M059J (cell line): ENCODE measurements at places on chromosomes 7 and 10.
A peak's percentile ranks its signal among the peaks of the same experiment; 100 is the strongest.

- DNase-seq, result no peak
Observed at GRCh38 chr7:108590606-108591005, 20.9 kb downstream of the DNAJB9 start.

GRCh38 chr7:140512317-140513000, 33.2 kb upstream of the MKRN1 start:
- DNase-seq, result peak; percentile 45

DNA sequence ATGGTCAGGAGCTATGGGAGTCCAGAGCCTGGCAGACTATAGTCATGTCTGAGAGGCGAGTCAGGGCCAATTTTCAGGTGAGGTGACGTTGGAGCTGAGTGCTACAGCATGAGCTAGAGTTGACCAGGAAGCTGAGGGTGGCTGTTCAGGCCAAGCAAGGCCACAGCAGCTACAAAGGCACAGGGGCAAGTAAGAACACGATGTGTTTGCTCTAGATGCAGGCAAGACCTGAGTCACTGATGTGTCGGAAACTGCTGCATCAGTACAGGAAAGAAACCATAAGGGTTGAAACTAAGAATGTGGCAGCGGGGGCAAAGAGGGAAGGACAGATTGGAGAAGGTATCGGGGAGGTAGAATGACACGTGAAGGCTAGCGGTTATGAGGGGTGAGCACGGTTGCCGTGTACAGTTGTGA, 11.8 kb upstream of the RRP12 start:
- peak; percentile 49 for DNase-seq

DNA sequence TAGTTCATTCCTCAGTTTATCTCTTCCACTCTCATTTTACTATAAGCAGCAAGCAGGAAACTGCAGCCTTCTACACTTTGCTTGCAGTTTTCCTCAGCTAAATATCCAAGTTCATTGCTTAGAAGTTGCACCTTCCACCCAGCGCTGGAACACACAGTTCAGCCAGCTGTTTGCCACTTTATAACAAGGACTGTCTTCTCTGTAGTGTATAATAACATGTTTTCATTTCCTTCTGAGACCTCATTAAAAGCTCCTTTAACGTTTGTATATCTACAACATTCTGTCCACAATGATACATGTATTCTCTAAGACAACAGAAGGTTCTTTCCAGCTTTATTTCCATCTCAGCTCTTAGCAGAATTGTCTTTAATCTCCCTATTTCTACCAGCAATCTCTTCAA, 74.1 kb downstream of the GNAI1 start:
- no peak for DNase-seq

- peak; percentile 53 for DNase-seq
Observed at GRCh38 chr10:89100680-89101079, 106.4 kb downstream of the CH25H start.

- no peak for DNase-seq
Observed at GRCh38 chr10:84317174-84317573, 11.2 kb upstream of the CCSER2 start.

GRCh38 chr10:75845176-75845947, 413.9 kb downstream of the LRMDA start:
- DNase-seq, result no peak

GRCh38 chr10:93074597-93075368, 1.1 kb downstream of the CYP26A1 start:
- DNase-seq, result peak; percentile 20

DNA sequence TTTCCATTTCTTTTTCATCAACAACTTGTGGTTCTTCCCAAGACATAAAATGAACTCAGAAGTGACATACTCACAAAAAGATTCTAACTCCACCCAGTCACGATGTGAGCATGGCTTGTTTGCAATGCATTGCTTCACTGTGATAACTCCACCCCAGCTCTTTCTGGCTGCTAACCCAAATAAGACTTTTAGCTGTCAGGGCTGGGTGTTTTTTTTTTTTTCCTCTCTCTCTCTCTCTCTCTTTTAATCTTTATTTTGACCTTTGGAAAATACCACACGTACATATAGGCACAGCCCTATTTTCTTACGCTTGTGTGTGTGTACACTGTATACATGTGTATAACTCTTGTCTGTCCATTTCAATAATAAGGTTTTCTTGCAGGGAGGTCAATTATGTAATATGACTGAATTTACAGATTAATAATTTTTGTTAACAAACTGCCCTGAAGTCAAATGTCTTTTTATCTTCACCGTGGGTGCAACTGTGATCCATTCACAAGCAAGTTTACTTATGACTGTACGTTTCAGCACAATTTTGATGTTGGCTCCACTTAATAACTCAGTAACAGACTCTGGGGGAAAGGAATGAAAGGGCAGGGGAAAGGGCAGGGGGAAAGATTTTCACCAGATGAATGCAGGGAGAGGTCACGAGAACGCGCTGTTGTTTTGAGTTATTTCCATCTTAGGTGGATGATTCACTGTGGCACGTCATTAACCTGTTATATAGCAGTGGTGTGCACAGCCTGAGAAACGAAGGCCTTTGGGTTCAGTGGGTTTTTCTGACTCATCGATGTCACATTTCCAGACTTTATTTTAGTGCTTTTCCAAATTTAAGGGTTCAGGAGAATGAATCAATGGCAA, 49.1 kb downstream of the APBB1IP start:
- DNase-seq, result peak; percentile 95

GRCh38 chr10:47143072-47143471, 156.9 kb upstream of the GDF10 start:
- DNase-seq, result no peak

- peak; percentile 47 for DNase-seq
Observed at GRCh38 chr7:76220185-76221057, 18.7 kb downstream of the SRRM3 start.

DNA sequence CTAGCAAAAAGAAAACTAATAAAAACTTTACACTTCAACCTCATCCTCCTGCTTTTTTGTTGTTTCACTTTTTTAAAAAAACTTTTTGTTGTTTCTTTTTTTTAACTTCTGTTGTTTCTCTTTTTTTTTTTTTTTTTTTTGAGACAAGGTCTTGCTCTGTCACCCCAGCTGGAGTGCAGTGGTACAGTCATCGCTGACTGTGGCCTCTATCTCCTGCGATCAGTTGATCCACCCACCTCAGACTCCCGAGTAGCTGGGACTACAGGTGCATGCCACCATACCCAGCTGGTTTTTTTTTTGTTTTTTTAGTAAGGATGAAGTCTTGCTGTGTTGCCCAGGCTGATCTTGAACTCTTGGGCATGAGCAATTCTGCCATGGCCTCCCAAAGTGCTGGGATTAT, 58.0 kb upstream of the HELLS start:
- no peak for DNase-seq

GRCh38 chr7:111796671-111797070, 234.4 kb upstream of the IMMP2L start:
- DNase-seq, result no peak

- no peak for DNase-seq
Observed at GRCh38 chr7:36260481-36260880, 107.4 kb downstream of the EEPD1 start.

DNA sequence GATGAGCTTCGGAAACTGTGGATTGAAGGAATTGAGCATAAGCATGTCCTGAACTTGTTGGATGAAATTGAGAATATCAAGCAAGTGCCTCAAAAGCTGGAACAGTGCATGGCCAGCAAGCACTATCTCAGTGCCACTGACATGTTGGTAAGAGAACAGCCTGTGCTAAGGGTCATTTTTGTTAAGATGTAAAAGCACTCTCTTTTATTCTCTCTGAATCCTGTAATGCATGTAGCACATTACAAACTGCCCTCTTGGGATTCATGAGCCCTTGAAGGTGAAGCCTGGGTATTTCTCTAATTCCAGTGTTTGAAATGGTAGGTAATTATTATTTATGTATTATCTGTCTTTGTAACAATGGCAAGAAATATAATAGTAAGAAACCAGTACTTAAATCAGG, 36.1 kb downstream of the EXOC4 start:
- DNase-seq, result no peak

- no peak for DNase-seq
Observed at GRCh38 chr10:93090619-93091018, 16.9 kb downstream of the CYP26A1 start.

DNA sequence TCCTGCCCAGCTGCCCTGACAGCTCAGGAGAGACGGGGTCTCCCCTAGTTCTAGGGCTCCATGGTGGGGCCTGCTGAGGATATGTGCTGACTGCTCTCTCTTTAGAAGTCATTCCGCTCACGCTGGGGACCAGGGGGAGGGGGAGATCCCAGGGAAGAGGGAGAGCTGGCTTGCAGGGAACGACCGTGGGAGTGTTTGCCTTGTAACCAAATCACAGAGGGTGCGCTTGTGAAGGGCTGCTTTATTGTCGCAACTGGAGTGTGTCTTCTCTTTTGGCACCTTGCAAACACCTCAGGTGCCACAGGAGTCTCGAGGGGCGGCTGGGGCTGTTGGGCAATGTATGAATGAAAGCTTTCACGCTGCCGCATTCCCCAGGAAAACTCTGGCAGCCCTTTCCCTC, 531.3 kb upstream of the MKI67 start:
- DNase-seq, result no peak
